ENCODE measurements at places on chromosomes 3 and 15.

GRCh38 chr15:88395241-88395640 lies 71.9 kb downstream of the MRPL46 start:
- DNase-seq = no peak

DNA sequence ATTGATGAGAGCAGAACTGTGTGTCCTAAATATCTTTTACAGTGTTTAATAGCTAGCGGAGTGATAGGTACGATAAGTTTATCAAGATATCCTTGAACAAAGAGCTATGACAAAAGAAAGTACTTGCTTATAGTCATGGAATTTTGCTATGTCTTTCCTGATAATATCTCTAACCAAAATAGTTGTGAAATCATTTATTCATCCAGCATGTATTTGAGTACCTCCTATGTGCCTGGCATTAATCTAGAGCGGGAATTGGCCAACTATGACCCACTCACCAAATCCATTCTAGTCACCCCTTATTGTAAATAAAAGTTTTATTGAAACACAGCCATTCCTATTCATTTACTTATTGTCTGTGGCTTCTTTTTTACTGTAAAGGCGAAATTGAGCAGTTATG lies 46.6 kb downstream of the ZFAND6 start:
- no peak for DNase-seq

DNA sequence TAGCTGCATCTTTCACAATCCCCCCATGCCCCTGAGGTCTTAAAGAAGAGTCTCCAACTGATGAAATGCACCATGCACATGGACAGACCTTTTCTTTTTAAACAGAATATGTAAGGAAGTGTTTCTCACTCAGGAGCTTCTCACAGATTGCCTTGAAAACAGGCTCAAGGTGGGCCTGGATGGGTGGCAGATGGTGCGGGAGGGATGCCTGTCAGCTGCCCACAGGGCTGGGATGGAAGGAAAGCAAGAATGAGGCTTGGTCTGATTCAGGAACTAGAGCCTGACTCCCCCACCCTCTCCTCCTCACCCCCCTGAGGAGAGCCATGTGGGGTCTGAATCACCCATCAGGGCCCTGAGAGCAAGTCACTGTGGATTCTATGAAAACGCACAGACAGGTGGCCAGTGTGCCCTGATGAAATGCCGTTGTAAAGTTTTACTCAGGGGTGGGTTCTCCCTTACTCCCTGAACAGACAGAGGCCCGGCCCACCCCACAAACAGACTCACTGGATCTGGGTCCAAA lies 67.2 kb downstream of the UMPS start:
- DNase-seq = no peak

DNA sequence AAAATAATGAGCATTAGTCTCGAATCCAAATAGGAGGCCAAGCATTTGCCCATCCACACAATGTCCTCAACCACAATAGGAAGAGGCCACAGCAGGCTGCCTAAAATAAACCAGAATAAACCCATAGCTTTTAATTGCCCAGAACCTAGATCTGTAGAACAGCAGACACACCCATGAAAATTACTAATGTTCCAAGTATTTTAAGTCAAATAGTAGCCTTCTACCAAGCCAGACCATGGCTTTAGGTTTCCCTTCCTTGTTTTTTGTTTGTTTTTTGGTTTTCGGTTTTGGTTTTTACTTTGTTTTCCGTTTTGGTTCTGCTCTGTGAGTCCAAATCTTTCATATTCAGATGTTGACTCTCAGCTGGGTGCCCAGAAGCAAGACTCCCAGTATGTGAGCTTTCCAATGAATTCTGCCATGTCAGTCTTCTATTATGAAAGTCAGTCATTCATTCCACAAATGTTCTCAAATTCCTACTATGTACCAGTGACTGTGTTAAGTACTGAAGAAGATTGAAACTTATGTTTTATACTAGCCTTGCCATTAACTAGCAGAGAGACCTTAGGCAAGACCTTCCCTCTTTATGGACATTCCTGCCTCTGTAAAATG lies 57.8 kb upstream of the BOC start:
- DNase-seq = no peak

GRCh38 chr3:195209847-195210265 lies 61.1 kb downstream of the XXYLT1 start:
- no peak for DNase-seq

DNA sequence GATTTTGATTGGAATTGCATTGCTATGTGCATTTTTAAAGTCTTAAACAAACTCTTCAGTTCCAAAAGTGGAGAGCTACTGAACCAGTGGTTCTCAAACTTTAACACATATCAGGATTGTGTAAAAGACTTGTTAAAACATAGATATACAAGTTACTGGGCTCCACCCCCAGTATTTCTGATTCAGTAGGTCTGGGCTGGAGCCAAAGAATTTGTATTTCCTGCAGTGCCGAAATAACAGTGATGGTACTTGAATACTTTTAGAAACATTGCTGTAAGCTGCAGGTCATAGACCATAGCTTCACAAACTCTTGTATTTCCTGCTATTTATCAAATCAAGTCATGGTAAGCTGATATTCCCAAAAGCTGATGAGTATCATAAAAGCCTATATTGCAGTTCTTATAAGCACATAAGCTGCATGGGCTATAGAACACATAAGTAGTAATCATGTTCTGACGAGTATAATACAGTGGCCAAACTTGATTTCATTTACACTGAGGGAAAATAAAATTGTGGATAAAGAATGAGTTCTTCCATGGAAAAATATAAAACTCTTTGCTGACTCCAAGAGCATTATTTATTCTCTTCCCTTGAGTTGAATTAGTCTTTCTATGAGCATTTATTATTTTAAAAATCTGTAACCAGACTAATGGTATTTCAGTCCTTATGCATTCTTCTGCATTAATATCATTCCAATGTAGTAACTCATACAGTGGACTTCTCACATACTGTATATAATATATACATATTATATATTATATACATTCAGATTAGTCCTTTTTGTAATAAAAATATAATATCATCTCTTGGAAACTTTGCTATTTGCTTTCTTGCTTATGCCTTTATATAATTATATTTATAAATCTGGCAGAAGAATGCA lies 550.5 kb upstream of the AGTR1 start:
- DNase-seq = no peak

DNA sequence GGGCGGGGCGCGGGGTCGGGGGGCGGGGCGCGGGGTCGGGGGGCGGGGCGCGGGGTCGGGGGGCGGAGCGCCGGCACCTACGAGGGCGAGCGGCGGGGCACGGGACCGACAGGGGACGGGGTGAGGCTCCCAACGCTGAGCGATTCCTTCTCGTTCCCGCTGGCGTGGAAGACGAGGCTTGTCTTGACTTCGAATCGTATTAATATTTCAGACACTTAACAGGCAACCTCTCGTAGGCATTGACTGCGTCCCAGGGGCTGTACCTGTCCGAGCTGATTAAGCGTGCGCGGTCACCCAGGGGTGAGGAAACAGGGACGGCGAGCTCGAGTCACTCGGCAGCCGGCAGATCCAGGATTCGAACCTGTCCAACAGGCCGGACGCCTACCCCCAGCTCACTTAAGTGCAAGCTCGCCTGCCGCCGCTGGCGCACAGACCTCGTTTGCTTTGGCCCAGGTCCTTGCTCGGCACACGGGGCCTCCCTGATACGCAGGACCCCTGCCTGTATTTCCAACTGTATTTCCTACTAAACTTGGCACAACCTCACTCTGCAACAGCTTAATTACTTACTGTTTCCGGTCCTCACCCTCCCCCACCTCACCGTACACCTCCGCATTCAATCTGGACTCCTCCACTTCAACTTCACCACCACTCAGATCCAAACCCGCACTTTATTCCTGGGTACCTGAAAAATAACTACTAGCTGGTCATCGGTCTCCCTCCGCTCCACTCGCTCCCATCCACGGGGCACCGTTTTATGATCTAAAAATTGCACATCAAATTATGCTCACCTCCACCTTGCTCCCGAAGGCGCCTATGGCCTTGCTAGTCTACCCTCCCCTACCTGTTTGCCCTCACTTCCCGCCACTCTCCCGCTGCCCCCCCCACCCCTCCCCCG lies 722 bp upstream of the ZXDC start:
- no peak for DNase-seq

DNA sequence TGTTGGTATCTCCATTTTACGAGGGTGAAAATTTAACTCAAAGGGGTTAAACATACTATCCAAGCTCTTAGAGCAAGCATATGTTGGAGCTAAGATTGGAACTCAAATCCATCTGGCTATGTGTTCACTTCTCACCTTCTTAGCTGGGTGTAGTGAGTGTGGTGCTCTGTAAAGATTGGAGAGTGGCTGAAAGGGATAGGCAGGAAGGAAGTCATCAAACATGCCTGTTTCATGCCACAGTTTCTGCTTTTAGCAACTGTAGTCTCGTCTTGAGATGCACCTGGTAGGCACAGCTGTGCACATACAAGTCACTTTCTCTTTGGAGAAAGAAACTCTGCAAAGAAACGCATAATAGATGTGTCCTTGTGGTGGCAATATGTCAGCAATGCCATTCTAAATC lies 189.1 kb upstream of the MDFIC2 start:
- no peak for DNase-seq

DNA sequence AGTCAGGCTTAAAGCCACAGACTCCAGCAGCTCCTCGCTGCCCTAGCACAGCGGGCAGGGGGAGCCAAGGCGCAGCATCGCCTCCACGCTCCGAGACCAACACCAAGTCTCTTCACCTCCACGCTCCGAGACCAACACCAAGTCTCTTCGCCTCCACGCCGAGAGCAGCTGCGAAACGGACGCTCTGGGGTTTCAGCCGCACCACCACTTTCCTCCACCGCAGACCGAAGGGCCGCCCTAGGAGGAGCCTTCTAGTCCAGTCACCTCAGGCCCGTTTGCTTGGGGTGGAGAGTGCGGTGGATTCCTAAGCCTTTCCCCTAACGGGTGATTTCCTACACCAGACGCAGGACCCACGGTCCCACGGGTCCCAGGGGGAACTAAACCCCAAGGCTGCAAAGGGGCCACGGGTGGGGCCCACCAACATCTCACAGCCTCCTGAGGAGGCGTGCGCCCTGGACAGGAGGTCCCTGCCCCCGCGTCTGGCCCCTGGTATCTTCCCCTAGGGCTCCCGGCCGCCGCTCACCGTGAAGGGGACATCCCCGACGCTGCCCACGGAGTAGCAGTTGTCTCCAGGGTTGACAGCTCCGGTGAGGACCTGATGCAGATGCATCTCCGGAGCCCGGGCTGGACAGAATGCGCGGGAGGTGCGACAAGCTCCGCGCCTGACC lies 501 bp downstream of the DMXL2 start:
- DNase-seq = peak; percentile 30

GRCh38 chr3:175646865-175647264 lies 787.7 kb downstream of the NAALADL2 start:
- no peak for DNase-seq

DNA sequence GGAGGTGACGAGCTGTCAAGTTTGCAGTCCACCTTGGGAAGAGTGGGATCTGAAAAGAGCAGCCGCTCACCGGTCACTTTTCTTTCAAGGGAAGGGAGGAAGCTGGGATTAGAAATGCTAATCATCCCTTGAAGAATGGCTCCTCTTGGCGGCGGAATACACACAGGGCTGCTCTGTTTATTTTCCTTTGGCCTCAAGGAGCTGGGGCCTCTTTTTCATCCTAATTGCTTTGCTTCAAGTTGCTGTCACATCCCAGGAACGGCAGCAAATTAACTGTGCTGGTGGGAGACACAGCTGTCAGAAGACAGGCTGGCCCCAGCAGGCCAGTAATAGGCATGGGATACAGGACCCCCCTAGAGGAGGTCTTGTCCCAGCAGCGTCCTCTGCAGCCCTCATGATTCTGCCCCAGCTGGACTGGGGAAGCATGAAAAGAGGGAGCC lies 6.7 kb downstream of the KBTBD13 start:
- DNase-seq = no peak

DNA sequence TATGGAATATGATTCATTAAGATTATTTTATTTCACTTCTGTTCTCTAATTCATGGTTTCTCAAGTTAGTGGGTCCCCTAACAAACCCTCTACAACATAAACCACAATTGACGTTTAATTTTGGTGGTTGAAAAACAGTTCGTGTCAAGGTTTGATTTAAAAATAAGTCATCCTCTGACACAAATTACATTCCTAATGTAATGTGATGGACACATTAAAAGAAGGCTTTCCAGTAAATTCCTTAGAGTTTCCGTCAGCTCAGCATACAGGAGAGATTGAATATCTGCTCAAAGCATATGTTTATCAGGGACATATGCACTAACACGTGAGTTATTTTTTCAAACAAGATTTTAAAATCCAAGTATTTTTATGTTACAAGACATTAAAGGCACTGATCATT lies 626.5 kb upstream of the ADAMTS9 start:
- no peak for DNase-seq

DNA sequence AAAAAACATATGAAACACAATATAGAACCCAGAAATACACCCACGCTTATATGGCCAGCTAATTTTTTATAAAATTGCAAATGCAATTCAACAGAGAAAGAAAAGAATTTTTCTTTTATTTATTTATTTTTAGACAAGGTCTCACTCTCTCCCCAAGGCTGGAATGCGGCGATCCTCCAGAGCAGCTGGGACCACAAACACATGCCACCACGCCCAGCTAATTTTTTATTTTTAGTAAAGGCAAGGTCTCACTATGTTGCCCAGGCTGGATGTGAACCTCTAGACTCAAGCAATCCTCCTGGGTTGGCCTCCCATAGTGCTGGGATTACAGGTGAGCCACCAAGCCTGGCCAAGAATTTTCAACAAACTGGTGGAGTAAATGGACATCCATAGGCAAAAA lies 117.9 kb downstream of the SCAPER start:
- no peak for DNase-seq

DNA sequence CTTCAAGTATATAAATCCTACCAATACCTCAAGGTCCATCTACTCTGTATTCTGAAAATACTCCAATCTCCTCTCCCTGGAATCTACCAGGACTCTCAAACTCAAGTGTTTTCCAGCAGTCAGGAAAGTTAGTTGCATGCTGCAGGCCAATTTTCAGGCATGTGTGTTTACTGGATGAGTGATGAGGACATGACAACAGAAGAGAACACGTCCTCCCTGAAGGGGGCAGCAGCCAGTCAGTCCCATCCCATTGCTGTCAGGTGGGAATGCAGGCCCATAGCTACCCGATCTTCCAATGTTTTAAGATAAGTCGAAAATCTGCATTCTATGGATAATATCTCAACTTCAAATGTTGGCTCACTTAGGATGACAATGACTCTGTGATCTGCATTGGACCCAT lies 496.2 kb downstream of the FHIT start:
- no peak for DNase-seq

- no peak for DNase-seq
Observed at GRCh38 chr3:143358155-143358792, 238.7 kb downstream of the CHST2 start.

- no peak for DNase-seq
Observed at GRCh38 chr3:11221818-11222415, 50.3 kb upstream of the ATG7 start.

DNA sequence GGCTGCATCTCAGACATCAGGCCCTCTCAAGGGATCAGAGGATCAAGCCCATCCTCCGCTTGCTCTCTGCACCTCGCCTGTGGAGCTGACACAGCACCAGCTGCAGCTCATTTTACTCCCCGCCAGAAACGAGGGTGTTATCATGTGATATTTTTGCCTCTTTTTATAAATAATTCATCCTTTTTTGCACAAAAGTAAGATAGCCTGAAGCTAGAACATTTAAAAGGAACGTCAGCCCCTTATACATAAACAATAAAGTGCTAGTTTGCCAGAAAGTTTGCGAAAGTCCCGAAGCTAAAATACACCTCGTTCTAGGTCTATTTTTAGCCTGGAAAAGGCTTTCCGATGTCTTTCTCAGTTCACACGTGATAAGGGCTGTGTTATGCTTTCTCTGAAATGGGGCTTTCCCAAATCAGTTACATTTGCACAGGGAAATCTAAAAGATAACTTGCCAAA lies 9.6 kb upstream of the FAM174B start:
- DNase-seq = no peak

Data from stimulated activated naive CD4-positive, alpha-beta T cell treated with Interleukin-2 at 50 U/mL for 16 hours (primary cell).